ENCODE measurements at places on chromosomes 1 and 21.

DNA sequence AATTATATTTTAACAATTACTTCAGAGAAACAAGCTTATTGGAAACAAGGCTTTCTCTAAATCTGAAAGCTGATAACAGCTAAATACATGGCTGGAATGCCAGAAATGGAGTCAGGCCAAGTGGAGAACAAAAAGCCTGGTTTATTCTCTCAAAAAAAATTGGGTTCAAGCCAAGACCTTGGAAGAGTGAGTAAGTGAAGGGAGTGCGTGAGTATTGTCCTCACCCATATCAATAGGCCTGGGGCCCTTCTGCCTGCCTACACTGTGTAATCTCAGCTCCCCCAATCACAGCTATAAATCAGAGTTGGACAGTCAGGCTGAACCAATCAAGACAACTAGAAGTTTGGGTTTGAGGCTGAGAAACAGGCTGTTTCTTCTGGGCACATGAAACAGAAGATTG lies 7.4 kb downstream of the KYAT3 start:
- no peak for DNase-seq
- peak overlapping the region; percentile 48 for H3K27ac ChIP-seq
- no peaks in the 10 kb centered on the region for H3K27me3 ChIP-seq
- H3K4me3 ChIP-seq = no peak overlapping the region

GRCh38 chr1:8976896-8977450 lies 31.3 kb downstream of the CA6 start:
- no peaks in the 10 kb centered on the region for H3K36me3 ChIP-seq
- DNase-seq = no peak
- H3K4me1 ChIP-seq = no peaks in the 10 kb centered on the region
- no peak overlapping the region for H3K27ac ChIP-seq
- no peaks in the 10 kb centered on the region for H3K27me3 ChIP-seq

DNA sequence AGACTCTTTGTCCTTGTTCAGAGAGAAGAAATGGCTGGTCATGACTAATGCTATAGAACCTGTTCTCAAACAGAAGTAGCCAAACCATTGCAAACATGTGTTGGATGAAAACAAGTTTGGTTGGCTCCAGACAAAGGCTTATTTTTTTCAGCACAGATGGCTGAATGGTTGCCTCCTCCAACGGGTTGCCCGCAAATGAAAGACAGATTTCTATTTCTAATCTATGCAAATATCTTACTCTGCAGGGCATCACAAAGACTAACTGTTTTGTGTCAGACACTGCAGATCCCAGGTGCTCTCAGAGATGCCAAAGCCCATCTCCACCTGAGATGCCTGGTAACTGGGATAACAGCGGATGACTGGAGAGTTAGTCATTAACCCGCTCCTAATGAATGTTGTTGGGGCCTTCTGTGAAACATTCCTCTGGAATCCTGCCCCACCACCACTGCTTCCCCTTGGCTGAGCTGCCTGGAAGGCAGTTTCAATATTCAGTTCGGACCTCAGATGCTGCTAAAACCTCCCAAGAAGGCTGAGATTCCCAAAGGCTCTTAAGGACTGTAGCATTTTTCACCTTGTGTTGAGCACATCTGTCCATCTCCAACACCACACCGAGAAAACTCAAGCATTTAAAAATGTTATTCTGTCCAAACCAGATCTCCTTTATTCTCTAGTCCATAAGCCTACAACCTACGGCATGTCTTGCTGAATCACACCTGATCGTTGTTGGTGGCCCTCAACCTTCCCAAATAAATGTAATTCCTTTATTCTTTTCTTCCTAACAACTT lies 104.4 kb downstream of the PTPN14 start:
- H3K27ac ChIP-seq = peak overlapping the region; percentile 97
- no peaks in the 10 kb centered on the region for H3K36me3 ChIP-seq
- H3K27me3 ChIP-seq = no peaks in the 10 kb centered on the region
- peak; percentile 94 for DNase-seq
- H3K4me1 ChIP-seq = peaks cover 33% of the 10 kb centered on the region

DNA sequence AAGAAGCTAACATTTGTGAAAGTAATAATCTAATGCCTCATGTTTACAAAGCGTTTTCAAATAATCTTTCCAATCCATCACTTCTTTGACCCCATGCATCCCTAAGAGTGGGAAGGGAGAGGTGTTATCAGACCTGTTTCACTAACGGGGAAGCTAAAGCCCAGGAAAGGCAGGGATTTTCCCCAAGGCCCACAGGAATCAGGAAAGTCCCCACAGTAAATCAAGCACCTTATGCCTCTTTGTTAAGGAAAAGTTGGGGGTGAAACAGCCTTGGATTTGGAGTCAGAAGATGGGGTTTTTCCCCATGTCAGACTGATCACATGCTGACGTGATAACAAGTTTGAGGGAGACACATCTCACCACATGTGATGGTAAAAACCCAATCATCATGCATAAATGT lies 20.0 kb upstream of the ANGPTL7 start:
- H3K4me3 ChIP-seq = no peak overlapping the region
- no peak overlapping the region for H3K27ac ChIP-seq
- no peak for DNase-seq
- no peaks in the 10 kb centered on the region for H3K4me1 ChIP-seq
- no peaks in the 10 kb centered on the region for H3K27me3 ChIP-seq

DNA sequence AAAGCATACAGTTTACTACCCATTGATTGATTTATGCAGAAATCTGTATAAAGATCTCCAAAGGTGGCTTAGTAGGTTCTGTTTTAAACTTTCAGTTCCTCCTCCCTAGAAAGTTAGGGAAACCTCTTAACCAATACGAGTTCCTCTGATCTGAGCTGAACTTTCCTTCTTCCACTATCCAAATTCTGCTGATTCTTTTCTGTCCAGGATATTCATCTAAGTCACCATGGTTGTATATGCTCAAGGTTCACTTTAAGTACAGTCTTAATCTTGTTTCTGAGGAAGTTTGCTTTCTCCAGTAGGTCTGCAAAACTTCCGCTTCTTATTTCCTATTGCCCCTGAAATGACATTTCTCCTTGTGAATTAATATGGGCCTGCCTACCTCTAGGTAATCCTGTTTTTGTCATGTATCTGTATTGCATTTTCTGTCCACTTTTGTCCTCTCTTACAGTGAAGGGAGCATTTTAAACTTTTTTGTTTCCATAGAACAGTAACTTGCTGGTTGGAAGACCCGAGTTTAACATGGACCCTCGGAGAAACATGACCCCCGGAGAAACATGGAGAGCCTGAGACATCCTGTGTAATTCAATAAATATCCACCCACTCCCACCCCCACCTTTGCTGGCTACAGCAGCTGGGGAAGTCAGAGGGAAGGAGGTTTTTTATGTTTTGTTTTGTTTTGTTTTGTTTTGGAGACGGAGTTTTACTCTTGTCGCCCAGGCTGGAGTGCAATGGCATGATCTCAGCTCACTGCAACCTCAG lies 16.7 kb upstream of the TUT4 start:
- no peak overlapping the region for H3K4me3 ChIP-seq
- no peaks in the 10 kb centered on the region for H3K36me3 ChIP-seq
- no peak for DNase-seq
- no peaks in the 10 kb centered on the region for H3K27me3 ChIP-seq

GRCh38 chr21:40029888-40030287 lies 162.7 kb downstream of the PCP4 start:
- H3K36me3 ChIP-seq = no peaks in the 10 kb centered on the region
- peaks cover 5% of the 10 kb centered on the region for H3K4me1 ChIP-seq
- H3K27ac ChIP-seq = no peak overlapping the region
- no peaks in the 10 kb centered on the region for H3K27me3 ChIP-seq
- H3K4me3 ChIP-seq = no peak overlapping the region

- H3K4me3 ChIP-seq = no peak overlapping the region
- peak overlapping the region; percentile 30 for H3K27ac ChIP-seq
- peak; percentile 67 for DNase-seq
- peaks cover 70% of the 10 kb centered on the region for H3K4me1 ChIP-seq
- no peaks in the 10 kb centered on the region for H3K36me3 ChIP-seq
These were observed 37.5 kb downstream of the ZNF281 start for GRCh38 chr1:200372095-200372884.

DNA sequence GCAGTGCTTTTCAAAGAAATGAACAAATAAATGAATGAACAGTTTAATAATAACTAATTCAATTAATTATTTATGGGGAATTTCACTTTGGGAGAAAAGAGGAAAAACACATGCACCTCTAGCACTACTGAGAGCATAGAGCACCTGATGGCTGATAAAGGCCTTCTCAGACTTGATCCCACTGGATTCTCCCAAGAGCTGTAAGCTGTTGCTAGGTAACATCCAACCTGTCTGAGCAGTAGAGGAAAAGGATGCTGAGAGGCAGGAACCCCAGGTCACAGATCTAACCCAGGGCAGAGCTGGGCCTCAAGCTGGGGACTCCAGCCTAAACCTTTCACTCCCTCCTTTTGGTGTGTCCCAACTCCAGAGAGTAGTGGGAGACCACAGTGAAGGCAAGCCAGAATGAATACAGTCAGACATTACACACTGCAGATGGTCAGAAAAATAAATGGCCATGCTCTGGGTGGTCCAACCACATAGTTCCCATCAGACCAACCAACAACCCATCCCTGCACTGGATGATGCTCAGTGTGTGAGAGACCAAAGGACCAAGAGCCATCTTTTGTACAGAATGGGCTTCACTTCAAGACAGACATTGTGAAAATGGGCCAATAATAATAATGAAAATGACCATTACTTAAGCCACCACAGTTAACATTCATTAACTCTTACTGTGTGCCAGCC lies 15.4 kb downstream of the TRABD2B start:
- peaks cover 38% of the 10 kb centered on the region for H3K4me1 ChIP-seq
- H3K36me3 ChIP-seq = no peaks in the 10 kb centered on the region
- H3K27ac ChIP-seq = no peak overlapping the region
- H3K4me3 ChIP-seq = no peak overlapping the region
- DNase-seq = no peak

GRCh38 chr21:25094695-25095094 lies 512.6 kb downstream of the MRPL39 start:
- no peak overlapping the region for H3K27ac ChIP-seq
- peaks cover 7% of the 10 kb centered on the region for H3K36me3 ChIP-seq
- DNase-seq = no peak
- no peaks in the 10 kb centered on the region for H3K27me3 ChIP-seq
- no peaks in the 10 kb centered on the region for H3K4me1 ChIP-seq

DNA sequence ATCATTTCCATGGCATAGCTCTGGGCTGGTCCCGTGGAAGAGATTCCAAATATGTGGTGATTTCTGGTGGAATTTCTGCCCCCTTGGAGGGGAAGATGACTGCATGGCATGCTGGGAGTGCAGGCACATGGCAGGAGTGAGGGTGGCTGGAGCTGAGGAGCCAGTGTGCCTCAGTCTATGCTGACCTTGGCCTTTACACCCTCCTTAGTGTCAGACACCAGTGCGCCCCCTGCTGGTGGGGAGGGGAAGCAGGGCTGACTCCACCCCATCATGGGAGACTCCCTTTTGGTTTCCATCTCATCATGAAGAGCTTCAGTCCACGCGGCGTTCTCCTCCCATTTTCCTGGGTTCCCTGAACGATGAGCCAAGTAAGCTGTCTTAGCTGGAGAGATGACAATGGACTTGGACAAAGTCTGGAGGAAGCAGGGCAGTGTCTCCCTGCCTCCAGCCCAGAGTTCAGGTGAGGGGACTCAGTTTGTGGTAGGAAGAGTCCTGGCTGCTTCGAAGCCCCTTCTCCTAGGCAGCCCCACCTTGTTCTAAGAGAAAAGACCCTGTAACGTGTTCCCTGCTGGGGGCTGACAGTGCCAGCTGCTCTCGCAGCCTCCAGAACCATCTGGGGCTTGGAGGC lies 10.3 kb downstream of the ALX3 start:
- peak; percentile 81 for DNase-seq
- peaks cover 9% of the 10 kb centered on the region for H3K36me3 ChIP-seq
- peaks cover 11% of the 10 kb centered on the region for H3K27me3 ChIP-seq
- no peak overlapping the region for H3K4me3 ChIP-seq

GRCh38 chr1:111271464-111271801 lies 19.2 kb upstream of the CHIA start:
- no peaks in the 10 kb centered on the region for H3K36me3 ChIP-seq
- H3K27me3 ChIP-seq = no peaks in the 10 kb centered on the region
- DNase-seq = peak; percentile 24
- no peak overlapping the region for H3K27ac ChIP-seq
- peak overlapping the region; percentile 15 for H3K4me3 ChIP-seq
- peaks cover 12% of the 10 kb centered on the region for H3K4me1 ChIP-seq

Measured in GM23338 (cell line).